ELF-1 (cell line): ENCODE measurements at places on chromosomes 7 and 10.

DNA sequence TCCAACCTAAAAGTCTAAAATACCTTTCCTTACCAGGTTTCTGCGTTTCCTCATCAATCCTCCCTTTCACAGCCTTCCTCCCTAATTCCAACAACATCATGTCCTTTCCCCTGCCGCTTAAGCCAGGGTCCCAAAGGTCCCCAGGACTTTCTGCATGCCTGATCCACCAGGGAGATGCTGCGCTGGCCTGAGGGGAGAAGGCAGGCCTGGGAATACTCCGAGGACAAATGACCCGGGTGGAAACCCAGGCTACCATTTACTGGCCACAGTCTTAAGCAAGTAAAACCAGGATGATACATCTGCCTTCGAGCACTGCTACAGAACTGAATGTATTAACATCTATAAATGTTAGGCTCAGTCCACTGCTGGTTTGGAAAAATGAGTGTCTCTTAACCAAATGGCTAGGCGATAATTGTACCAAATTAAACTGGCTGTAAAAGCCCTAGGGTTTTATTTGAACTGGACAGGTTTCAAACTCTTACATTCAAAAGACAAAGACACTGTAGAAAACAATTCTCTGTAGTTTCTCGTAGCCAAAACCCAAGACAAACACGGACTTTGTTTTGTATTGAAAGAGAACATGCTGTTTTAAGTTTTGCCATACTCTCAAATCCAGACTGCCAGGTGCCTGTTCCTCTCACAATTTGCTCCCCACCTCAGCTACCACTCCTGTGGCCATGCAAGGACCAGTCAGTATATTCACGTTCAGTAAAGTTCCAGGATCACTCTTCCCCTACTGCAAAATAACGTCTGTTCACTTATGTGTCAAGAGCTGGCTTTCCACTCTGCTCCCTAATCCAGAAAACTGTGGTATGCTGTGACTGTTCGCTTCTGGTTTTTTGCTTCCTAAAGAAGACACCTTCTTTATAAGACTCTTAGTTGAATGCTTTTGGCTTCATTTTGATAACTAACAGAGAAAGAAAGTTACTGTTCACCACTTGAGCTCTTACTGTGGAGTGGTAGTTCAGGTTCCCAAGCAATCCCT is 145.7 kb downstream of the RNF216 start:
- DNase-seq, result peak; percentile 47

- peak; percentile 84 for DNase-seq
These were observed 171.2 kb upstream of the TNRC18 start for GRCh38 chr7:5594616-5595544.

GRCh38 chr7:140992422-140992821 is 22.3 kb downstream of the MRPS33 start:
- peak; percentile 18 for DNase-seq

DNA sequence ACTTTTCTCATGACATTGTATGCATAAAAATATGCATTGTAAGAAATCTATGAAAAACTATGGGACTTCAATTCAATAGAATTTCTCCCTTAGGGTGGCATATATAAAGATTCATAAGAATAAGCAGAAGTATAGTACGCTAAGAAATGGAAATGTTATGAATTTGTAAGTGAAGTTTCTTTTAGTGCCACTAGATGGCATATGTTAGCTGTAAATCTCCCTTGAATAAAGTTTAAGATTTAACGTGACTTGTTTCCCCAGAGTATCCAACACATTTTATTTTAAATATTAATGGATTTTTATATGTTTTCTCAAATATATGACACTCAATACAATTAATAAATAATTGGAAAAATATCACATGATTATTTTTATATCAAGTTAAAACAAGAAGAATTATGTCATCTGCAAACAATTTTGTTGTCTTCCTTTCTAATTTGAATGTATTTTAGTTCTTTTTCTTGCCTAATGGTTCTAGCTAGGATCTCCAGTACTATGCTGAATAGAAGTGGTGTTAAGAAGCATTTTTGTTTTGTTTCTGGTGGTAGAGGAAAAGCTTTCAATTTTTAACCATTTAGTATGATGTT is 287.2 kb downstream of the HGF start:
- DNase-seq, result no peak

DNA sequence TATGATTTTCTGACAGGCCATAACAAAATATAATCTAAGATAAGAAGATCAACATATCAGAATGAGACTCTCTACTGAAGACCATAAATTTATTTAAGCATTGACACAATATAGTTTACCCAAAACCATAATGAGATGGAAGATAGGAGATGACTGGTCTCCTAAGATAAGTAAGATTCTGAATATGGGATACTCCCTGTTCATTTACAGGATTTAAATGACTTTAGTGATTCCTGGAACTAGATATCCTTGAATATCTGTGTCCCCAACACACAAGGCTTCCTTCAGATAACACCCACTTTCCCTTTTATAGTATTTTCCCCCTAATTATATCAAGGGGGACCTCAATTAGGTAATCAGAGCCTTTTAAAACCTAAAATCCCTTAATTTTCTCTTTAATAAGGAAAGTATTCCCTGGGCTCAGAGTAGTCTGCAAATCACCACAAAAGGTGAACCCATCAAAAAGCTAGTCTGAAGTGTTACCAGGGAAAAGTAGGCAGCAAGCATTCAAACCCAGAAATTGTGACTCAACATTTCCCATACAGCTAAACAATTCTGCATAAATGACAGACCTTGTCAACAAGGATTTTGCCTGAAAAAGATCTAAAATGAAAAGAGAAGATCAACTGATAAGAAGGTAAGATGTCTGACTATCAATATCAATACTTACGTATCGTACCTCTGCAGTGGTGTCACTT is 99.9 kb downstream of the CNOT4 start:
- no peak for DNase-seq

GRCh38 chr7:285731-286130 is 4.2 kb upstream of the FOXL3 start:
- DNase-seq, result no peak

- peak; percentile 23 for DNase-seq
These were observed 150.2 kb downstream of the REEP3 start for GRCh38 chr10:63671317-63671937.
